Activated CD4-positive, alpha-beta T cell treated with anti-CD3 and anti-CD28 coated beads, Interleukin-2, amount 50 U/mL, for 4 hours (primary cell): ENCODE measurements at places on chromosomes 7 and 10.

DNA sequence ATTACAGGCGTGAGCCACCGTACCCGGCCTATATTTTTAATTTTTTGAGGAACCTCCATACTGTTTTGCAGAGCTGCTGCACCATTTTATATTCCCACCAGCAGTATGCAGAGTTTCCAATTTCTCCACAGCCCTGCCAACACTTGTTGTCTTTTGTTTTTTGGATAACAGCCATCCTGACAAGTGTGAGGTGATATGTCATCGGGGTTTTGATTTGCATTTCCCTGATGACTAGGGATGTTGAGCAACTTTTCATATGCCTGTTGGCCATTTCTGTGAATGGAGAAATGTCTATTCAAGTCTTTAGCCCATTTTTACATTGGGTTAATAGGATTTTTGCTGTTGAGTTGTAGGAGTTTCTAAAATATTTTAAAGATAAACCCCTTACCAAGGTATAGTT, 22.2 kb downstream of the ENTPD7 start:
- DNase-seq, result no peak

- DNase-seq, result no peak
These were observed 57.1 kb downstream of the AOAH start for GRCh38 chr7:36667007-36667745.

DNA sequence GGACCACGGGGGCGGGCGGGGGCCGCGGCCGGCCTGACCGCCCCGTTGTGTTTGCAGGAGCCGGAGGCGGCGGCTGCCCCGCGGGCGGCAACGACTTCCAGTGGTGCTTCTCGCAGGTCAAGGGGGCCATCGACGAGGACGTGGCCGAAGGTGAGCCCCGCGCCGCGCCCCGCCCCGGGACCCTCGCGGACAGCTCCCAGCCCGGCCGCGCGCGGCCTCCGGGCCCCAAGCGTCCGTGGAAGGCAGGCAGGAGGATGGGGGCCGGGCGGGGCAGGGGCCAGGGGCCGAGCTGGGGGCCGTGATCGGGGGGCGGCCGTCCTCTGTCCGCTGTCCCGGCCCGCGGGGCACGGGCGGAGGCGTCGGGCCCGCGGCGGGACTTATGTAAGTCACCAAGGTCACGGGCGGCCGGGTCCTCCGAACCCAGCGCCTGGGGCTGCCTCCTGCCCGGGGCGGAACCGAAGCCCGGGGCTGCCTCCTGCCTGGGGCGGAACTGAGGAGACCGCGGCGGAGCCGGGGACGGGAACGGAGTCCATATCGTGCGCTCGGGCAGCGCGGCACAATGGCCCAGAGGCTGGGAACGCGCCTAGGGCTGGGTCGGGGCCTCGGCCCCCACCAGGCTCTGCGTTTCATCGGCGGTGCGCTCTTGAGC, 497 bp downstream of the PPP2R2D start:
- no peak for DNase-seq

DNA sequence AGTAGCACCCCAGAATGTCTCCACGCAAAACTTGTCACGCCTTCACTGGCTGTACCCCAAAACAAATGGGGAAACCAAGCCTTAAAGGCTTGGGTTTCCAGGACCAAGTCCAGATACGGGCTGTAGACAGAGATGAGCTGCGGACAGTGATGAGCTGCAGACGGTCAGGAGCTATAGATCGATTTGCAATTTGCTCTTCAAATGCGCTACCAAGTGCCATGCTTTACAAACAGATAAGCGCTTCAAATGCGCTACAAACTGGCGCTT, 658 bp upstream of the SGCE start:
- DNase-seq, result no peak

DNA sequence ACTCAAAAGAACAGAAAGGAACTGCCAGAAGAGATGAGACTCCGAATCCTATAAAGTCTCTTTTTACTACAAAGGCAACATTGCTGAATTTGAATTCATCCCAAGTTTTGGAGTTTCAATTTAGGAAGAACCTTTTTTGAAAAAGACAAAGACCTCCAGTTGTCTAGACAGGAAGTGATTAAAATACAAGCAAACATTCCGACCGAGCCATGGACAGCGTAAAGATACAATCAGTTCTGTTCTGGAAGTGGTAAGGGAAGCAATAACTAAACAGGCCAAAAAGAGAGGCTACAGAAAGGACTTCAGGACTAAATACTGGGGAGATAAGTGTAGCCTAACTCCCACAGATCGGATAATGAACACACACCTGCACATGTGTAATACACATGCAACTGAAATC, 101.0 kb downstream of the SMURF1 start:
- no peak for DNase-seq

- no peak for DNase-seq
These were observed 8.6 kb upstream of the ZNF33B start for GRCh38 chr10:42646687-42647640.

DNA sequence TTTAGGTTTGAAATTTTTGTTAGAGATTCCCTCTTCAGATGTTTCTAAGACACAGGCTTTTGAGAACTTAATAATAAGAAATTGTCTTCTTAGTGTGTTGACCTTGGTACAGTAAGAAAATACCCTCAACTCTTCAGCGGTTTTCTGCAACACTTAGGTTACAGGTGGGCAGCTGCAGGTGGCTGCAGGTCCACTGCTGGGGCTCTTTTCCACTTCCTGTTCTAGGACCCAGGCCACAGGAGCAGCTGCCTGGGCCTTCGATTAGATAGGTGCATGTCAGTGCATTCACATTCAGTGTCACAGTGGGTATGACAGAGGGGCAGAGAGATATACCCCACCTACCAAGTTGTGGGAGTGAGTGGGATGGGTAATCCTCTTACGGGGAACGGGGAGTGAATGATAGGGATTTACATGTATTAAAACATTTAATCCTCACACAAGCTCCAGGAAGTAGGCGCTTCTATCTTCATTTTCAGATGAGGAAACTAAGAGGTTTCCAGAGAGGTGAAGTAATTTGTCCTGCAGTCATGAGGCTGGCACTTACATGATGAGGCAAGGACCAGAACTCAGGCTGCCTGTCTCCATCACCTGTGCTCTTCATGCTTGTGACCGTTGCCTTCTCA, 20.2 kb upstream of the SUV39H2 start:
- no peak for DNase-seq

DNA sequence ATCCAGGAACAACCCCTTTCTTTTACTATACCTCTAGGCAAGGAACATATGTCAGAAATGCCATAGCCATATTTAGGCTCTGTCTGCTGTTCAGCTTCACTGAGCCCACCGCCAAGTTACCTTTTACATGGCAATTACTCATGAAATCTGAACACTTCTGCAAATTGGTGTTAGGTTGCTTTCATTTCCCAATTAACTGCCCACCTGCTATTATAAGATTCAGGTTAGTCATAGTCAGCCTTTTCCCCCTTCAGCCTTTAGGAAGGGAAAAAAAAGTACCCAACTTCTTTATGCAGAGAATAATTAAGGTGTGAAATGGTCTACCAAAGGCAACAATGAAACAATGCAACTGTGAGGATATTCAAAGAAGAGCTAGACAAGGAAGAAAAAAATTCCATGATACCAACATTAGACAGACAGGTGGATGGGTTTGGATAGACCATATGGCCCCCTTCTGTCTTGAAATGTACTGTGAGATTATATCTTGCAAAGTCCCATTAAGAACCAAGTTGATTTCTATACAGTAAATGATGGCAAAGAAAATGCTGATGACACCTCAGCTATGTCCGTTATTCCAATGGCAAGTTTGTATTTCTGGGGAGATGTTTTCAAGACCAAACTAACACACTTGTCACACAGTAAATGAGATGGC, 442.1 kb upstream of the NRP1 start:
- DNase-seq, result no peak

GRCh38 chr7:86981127-86981526, 78.3 kb downstream of the ELAPOR2 start:
- no peak for DNase-seq

GRCh38 chr7:108249453-108249852, 119.3 kb upstream of the LAMB4 start:
- no peak for DNase-seq

GRCh38 chr7:151367284-151367683, 25.7 kb downstream of the NUB1 start:
- no peak for DNase-seq

DNA sequence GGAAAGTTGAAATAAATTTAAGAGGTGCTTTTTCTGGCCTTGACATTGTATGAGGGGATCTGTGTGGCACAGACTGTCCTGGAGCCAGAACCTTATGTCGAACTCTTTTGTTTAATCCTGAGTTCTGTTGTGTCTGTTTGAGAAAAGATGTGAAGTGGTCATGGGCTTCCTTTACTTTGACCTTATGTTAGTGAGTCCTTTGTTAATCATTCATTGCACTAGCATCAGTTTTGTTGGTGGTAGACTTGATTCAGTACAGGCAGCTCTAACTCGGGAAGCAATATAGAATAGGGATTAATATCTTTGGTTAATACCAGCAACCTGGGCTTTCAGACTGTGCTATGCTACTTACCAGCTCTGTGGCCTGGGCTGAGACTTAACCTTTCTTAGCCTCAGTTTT, 123.9 kb upstream of the FZD1 start:
- DNase-seq, result no peak

GRCh38 chr10:112700215-112700671, 249.8 kb upstream of the TCF7L2 start:
- DNase-seq, result no peak

DNA sequence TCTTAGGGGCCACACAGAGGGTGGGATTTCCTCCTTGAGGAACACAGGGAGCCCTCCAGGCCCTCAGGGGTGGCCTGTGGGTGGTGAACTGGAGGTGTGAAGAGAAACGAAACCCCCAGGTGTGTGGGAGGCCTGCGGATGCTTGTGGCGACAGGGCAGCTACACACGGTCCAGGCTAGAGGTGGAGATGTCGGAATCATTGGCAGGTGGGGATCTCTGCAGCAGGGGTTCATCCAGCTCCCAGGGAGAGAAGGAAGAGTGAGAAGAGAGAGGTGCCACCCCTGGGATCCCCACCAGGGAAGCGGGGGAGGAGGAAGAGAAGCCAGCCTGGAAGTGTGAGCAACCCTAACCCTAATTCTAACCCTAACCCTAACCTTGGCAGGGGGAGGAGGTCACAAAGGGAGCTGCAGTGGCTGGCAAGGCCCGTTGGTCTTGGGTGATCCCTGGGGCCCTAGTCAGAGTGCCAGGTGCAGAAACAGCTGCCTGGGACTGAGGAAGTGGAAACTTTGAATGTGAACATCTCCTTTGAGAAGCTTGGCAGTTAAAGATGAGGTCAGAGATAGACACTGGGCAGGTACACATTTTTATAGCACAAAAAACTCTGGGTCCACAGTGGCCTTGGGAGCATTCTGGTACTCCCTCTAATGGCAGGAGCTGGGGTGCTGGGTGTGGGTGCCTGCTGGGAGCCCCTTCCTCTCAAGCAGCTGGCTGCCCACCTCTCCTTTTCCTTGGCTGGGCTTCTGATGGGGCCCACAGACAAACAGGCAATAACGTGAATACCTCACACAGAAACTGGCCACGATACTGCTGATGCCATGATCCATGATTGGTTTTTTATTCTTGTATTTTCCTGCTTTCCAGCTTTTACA, 6.8 kb upstream of the AEBP1 start:
- no peak for DNase-seq

DNA sequence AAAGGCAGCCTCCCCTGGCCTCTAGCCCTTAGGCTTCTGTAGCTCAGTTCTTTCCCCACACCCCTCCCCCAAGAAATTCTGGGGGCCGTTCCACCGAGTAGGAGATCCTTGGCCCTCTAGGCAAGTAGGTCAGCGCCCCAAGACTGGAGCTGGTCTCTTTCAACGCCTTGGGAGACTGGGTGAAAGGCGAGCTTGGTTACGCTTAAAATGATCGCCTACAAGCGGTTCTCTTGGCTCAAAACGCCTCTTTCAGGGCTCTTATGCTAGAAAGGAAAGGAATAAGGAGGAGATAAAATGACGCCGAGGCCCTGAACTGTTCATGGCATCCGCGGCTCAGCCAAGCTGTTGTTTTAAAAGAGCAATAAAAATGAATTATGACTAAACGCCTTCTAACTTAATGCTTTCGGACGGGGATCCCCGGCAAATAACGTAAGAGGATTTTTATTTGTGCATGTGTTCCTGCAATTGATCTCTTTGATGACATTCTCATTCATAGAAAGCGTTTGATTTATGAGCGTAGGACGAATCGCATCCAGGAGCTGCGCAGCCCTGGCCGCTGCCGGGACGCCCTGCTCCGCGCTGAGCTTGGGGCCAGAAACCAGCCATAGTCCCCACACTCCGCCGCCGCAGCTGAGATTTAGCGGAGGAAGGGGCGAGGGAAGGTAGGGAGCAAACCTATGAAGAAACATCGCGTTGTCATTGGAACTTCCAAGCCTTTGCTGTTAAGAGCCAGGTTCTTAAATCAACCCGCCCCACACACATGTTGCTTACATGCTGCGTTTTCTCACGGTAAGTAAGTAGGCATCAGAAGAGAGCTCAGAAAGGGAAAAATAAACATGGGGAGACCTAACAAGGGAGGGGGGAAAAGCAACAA, 3.0 kb upstream of the HOXA1 start:
- DNase-seq, result no peak

GRCh38 chr7:50667338-50667737, 102.1 kb upstream of the DDC start:
- no peak for DNase-seq

GRCh38 chr10:98528166-98528804, 81.5 kb upstream of the HPS1 start:
- no peak for DNase-seq

GRCh38 chr10:113412161-113412560, 140.7 kb upstream of the HABP2 start:
- no peak for DNase-seq

GRCh38 chr10:761376-761775, 71.9 kb upstream of the DIP2C start:
- DNase-seq, result no peak

DNA sequence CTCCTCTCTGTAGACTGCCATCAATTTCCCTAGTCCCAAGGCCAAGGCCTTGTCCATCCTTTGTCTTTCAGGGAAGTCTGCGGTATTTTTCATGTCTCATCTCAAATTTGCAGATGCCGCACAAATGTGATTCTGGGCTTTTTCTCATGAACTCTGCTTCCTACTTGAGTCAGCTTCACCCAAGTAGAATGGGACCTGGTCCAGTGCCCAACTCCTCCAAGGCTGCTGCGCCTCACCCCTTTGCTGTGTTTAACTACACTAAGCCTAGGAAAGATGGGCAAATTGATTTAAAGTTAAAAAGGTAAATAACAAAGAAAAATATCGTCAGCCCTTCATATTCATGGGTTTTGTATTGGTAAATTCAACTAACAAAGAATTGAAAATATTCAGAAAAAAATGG, 1092.6 kb upstream of the AUTS2 start:
- DNase-seq, result no peak

DNA sequence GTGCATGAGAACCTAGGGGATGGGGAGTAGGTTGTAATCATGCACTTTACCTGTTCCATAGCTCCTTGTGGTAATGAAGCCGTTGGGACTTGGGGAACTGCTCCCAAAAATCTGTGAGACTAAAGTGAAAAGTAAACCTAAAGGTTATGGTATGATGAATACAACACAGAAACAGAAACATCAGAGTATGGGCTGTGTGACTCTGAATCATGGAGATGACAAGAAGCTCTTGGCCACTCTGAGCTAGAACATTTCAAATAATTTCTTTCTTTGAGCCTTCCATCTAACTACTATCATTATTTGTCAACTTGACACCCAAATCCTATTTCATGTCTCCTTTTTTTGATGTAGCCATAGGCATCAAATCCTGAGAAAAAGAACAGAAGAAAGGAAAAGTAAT, 2.9 kb downstream of the CLEC5A start:
- no peak for DNase-seq

- no peak for DNase-seq
These were observed 12.8 kb upstream of the CXCL12 start for GRCh38 chr10:44397476-44398225.
